ENCODE measurements at places on chromosomes 12 and 14. TPM values are rescaled to one million over a fixed set of nuclear protein-coding genes. Genes with fewer than 3 reads are reported as not detected.

Gene SLC25A47
- not detected for total RNA-seq

Gene TDRD9
- 0.17 TPM for total RNA-seq

DNA sequence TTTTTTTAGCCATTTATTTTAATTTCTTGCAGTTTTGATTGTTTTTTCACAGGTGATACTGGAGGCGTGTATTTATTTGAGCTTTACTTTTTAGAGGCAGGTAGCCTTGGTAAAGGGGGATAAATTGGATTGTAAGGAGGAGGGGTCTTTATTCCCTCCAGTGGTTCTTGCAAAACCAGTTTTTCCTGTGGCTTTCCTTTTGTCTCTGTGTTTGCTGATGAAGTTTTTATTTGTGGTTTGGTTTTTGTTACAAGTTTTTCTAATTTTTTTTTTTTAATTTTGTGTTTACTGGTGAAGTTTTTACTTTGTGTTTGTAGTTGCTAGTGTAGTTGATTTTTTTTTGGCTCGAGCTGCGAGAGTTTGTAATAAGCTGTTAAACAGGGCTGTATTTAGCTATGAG lies 278.5 kb downstream of the PRKD1 start:
- no peak for DNase-seq

GRCh38 chr12:121288986-121289385 lies 7.5 kb downstream of the CAMKK2 start:
- DNase-seq, result no peak

DNA sequence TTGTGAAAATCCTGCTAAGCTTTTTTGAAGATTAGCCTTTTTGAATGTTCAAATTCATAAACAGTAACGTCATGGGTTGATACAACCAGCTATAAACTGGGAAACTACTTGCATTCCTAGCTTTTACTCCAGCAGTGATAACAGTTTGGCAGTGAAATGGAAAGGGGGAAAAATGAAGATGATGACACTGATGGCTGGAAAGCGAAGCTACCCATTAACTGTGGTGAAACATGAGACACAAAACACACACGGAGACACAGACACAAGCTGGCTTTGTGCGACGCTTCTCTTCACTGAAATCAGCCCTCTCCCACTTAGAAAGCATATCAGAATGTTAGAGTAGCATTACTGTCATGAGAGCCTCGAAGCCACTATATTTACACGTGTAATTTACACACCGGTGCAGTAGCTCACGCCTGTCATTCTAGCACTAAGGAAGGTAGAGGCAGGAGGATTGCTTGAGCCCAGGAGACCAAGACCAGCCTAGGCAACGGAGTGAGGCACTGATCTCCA lies 15.7 kb downstream of the VPS37B start:
- no peak for DNase-seq

Measured in lower leg skin (tissue), 4 donors.